Testis (tissue), 5 donors: ENCODE measurements at places on chromosomes 7 and 10.

- DNase-seq, result no peak
Observed at GRCh38 chr7:32761451-32762205, 129.9 kb downstream of the KBTBD2 start.

GRCh38 chr7:44200699-44201461, at the start of gene YKT6:
YKT6 (plus strand) TSS chr7:44200978; CDS start chr7:44201136, 158 bp downstream.
- DNase-seq, result peak; percentile 98

DNA sequence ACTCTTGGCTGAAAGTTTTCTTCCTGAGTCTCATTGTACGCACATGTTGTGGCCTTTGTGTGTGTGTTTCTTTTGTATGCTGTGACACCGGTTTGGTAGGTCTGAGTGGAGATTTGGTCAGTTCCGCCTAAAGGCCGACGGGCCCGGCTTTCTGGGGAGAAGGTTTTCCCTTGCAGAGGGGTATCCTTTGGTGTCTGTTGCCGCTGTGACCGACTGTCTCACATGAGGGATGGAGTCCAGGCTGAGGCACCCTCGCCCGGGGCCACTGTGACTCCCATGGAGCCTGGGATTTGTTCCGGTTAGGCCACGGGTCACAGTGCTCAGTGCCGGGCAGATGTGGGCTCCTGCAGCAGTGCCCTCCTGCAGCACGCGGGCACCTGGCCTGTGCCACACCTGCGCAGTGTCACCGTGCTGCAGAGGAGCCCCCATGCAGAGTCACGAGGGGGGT, 19.4 kb downstream of the INPP5A start:
- DNase-seq, result no peak

DNA sequence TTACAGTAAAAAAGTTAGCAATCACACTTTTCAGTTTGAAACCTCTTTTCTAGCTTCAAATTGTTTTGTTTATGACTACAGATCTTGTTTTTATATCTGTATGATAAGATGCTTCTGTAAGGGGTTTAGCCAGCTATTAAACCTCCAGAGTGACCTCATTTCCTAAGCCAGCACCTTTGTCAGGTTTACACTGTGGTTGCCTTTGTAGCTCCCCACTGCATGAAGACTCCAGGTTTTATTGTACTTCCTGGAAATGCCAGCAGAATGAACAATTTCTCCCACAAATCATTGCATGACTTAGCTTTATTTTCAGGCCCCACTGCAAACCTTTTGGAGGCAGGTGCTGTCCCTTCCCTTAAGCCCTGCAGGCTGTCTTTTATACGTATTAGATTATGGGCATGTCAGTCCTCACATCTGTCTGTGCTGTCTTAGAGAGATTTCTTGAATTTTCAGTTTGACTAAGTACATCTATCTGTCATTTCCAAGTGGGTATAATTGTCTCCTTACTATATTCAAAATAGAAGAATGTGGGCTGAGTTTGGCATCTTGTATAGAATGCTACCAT, 8.2 kb upstream of the AGR3 start:
- no peak for DNase-seq

DNA sequence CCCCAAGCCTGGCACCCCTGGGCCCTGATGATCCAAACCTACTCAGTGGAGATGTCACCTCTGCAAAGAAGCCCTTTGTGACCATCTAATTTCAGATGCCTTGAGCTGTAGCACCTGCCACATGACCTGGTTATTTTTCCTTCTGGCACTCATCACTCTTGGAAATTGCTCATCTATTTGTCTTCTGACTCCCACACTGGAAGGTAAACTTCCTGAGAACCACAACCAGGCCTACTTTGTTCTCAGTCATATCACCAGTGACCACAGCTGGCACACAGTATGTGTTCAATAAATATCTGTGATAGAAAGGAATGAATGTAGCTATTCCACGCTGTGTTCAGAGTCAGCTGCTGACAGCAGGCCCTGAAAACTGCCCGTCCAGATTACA, 97.1 kb downstream of the SH3PXD2A start:
- DNase-seq, result no peak

DNA sequence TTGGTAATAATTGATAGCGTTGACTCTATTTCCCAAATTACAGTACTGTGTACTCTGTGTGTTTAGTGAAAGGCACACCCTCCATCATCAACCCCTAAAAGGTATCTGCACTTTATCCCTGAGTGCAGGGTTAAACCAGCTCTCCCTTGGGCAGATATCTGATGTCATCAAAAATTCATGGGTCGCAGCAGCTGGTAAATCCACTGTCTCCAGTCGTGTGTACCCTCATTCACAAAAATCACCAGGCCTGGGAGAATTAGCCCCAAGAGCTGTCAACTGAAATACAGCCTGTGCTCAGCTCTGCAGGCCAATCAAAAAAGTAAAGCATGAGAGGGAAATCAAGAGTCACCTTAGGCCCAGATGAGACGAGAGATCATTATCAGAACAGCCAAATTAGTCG, 103.7 kb downstream of the HIP1 start:
- DNase-seq, result no peak

- no peak for DNase-seq
Observed at GRCh38 chr7:50664461-50664922, 99.3 kb upstream of the DDC start.

DNA sequence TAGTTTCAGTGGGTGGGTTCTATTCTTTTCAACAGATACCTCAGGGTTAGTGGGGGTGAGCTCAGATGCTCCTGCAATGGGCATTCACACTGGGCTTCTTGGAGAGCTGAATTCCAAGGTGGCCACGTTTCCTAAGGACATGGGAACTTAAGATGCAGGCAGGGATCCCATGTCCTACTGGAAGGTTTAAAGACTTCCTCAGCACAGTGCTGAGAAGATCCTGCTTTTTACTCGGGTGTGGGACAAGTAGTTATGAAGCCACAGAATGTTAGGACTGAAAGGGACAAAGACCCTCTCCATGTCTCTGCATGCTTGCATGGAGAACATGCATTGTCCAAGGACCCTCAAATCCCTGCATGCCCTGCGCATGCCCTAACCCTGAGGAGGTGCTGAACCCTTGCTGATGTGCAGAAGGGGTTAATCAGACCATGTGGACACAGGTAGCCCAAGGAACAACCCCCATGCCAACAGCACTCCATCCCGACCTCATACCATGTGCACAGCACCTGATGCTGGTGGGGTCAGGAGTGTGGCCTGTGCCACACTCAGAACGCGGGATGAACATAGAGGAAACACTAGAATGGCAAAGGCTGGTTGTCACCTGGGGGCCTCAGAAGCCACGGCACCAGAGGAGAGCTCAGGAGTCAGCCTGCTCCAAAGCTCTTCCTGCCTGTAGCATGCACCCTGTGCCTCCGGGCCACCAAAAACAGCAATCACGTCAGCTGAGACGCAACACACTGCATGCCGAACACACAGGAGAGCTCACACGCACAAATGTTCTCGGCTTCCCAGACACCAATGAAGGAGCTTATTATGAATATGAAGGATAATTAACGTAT, 15.2 kb downstream of the IL2RA start:
- DNase-seq, result no peak

GRCh38 chr7:74032191-74032490, 4.2 kb downstream of the ELN start:
- DNase-seq, result peak; percentile 87

- DNase-seq, result no peak
Observed at GRCh38 chr7:135441791-135442190, 68.1 kb downstream of the CNOT4 start.

GRCh38 chr7:111324228-111324627, 233.3 kb downstream of the LRRN3 start:
- DNase-seq, result no peak

DNA sequence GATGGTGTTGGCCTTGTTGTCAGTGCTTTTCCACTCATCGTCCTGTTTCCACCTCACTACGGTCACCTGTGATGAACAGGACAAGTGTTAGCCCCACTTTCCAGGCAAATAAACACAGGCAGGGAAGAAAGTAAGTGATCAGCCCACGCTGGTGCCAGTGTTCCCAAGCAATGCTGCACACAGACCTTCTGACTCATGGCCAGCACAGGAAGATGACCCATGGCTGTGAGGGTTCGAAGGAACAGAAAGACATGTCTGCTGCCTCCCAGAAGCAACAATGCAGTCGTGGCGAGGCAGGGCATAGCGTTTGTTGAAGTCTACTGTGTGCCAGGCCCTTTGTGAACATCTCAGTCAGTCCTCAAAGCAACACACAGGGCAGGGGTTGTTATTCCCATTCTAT, 35.7 kb downstream of the SLC29A3 start:
- DNase-seq, result no peak

- DNase-seq, result no peak
Observed at GRCh38 chr10:100625816-100626215, 90.1 kb downstream of the HIF1AN start.

DNA sequence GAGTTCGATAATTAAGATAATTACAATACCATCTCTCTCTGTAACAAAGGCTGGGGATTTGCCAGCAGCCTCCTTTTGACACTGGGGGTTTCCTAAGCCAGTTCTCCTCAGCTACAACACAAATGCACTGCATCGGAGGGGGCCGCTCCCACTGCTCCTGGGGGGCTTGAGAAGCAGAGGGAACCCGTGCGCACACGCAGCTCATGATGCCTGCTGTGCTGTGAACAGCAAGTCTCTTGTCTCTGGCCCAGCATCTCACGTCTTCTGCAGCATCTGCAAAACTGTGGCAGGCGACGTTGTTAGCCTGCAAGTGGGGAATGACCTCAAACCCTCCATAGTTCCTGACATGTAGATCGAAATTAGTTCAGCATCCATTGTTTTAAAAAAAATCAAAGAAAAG, 5.5 kb downstream of the VIPR2 start:
- DNase-seq, result peak; percentile 6

GRCh38 chr10:117353684-117354083, 21.6 kb downstream of the PDZD8 start:
- DNase-seq, result no peak

DNA sequence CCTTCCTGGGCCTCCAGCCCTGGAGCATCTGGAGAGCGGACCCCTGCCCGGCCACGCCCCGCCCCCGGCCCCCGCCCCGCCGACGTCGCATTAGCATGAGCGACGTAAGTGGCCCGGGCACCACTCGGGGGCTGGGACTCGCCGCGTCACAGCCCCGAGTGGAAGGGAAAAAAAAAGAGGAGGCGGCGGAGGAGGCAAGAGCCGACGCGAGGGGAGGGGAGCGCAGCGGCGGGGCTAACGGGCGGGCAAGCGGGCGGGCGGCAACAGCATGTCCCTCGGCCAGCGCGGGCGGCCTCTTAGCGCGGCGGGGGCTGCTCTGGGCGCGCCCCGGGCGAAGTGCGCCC, at the start of gene SLC18A3:
Gene SLC18A3, plus strand, starts transcription at position 197 of the 344 bp plus-strand sequence. CDS start 431 bp downstream, outside the sequence.
- no peak for DNase-seq

DNA sequence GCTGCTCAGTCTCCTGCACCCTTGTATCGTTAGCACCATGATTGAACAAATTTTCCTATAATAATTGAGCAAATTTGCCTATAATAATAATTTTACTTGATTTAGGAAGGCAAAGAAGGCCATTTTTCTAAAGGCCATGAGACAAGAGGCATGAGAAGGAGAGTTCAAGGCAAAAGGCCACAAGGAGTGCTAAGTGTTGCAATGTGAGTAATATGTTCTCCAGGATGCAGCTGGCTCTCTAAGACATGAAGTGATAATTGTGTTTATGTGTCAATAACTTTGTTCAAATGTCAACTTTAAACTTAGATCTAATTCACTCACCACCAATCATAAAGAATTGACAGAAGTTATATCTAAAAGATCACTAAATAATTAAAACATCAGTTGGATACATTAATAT, 53.8 kb downstream of the SGCE start:
- DNase-seq, result no peak

- no peak for DNase-seq
Observed at GRCh38 chr7:121369462-121369861, 26.6 kb downstream of the FAM3C start.

- no peak for DNase-seq
Observed at GRCh38 chr7:106823631-106824030, 41.5 kb upstream of the PIK3CG start.

DNA sequence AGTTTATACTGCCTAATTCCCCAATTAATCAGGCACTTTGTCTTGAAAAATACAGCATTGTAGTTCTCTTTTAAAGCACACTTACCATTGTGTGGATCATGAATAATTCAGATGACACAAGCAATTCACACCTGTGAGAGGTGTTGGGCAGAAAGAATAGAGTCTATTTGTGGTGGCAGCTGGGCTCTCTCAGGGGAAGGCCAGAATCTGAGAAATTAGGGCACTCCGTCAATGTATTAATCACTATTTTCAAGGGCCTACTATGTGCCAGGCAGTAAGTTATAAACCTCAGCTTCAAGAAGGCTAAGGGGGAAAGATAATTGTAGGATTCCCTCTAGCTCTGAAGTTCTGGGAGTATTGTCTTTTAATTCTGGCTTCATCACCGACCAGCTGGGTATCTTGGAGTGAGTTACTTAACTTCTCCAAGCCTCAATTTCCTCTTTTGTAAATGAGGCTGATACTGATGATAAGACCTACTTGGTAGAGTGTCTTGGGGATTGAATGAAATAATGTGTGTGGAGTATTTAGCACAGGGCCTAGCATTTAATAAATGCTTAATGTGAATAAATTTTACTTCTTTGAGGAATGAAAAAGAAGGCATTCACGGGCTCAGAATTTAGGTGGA, 2.5 kb downstream of the CHN2 start:
- DNase-seq, result no peak

- no peak for DNase-seq
Observed at GRCh38 chr7:142954680-142955268, 7.4 kb downstream of the KEL start.

DNA sequence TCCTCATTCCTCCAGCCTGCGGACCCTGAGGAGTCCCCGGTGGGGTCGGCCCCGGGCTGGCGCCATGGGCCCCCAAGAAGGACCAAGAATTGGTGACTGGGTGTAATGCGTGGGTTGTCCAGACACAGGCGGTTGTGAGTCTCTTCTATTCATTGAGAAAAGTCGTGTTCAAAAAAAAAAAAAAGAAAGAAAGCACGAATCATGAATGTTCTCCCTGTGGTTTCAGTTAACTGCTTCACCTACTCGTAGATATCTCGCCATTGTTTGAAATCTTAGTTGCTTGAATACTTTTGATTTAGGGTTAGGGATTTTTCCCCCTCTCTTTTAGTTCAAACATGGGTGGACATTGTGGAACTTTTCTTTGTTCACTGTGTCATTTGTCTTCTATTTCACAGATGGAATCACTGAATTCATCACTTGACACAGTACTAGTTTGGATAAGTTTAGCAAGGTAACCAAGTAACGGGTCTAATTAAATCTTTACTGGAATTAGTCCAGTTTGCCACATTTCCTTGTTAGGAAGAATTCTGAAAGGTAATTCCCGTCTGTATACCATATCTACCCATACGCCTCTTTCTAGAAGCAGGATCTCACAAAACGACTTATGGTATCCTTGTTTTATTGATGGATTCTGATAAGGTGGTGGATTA, 775 bp downstream of the STARD3NL start:
- DNase-seq, result no peak

DNA sequence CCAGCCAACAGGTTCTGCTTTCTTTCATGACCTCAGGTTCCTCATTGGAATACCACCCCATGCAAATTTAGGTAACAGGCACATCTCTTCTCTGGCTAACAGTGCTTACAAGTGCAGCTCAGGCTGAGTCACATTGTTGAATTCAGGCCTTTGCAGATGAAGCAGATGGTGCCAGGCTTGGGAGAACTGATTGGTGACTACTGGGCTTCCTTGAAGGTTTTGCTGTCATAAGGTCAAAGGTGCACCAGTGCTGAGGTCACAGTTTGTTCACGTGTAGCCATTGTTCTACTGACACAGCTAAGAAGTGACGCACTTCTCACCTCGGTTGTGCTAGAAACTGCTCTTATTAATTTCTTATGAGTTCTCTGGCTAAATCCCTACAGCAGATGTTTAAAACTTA, 128.6 kb upstream of the BMPER start:
- no peak for DNase-seq
